Activated CD8-positive, alpha-beta memory T cell treated with anti-CD3 and anti-CD28 coated beads for 4 hours (primary cell): ENCODE measurements at places on chromosomes 5 and 9.

- DNase-seq: no peak
Measured at GRCh38 chr5:80925931-80926330, 34.2 kb upstream of the RASGRF2 start.

DNA sequence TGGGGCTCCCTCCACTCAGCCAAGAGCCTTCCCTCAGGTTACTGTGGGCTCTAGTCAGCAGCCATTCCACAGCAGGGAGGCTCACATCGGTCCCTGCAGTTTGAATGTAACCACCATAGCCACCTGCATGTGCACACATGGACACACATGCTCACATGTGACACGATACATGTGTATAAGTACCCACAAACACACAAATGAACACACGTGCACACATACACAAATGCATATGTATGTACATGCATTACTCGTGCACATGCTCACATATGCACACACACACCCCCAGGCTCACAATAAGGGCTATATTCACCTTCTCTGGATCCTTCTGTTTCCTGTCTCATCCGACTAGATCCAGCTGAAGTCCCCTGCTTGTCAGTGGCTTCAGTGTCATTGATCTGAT is 36.2 kb downstream of the UBE2QL1 start:
- DNase-seq: no peak

DNA sequence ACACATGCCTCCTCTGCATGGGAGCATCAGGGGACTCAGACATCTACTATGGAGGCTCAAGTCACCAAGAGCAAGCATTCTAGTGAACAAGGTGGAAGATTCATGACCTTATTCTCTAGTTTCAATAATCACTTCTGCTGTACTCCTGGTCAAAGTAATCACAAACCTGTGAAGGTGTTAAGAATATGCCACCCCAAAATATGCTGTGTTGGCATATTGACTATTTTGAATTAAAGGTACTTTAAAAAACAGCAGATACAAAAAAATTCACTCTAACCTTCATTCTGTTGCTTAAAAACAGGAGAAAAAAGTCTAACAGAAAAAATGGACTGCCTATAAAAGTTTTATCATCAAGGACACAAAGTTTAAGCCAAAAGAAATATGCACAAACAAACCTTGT is 607.8 kb upstream of the TYRP1 start:
- DNase-seq: no peak

GRCh38 chr9:90840696-90841095 is 39.1 kb downstream of the SYK start:
- no peak for DNase-seq

DNA sequence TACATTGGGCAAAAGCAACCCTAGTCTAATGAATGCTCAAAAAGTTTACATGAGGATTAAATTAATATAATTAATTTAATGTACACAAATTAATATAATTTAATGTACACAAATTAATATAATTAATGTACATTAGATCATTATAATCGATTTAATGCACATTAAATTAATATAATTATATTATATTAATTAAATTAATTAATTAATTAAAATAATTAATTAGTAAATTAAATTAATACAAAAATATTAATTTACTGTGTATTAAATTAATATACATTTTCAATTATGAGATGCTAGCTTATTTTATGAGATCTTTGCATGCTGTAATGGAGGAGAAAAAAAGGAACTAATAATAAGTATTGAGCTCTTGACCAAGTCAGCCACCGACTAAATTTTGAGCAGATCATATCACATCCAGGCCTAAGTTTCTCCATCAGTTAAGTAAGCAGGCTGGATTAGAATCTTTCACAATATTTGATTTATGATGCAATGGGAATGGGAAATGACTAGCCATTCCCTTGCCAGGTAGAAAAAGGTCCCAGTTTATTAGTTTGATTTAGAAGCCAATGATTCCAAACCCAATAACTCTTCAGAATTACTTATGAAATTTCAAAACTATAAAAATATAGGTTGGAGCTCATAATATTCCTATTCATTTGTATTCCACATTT is 533.4 kb upstream of the GRIA1 start:
- DNase-seq: no peak

GRCh38 chr9:123775289-123776284 is 154.3 kb downstream of the DENND1A start:
- DNase-seq: no peak

DNA sequence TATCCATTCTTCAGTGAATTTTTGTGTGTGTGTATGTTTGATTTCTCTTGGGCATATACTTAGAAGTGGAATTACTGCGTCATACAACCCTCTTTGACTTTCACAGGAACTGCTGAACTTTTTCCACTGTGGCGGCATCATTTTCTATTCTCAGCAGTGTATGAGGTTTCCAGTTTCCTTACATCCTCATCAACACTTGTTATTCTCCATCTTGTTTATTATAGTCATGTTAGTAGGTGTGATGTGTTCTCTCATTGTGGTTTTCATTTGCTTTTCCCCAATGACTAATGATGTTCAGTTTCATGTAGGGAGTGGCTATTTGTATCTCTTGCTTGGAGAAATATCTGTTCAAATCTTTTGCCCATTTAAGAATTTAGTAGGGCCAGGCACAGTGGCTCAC is 2.6 kb downstream of the ZNF79 start:
- no peak for DNase-seq
